ENCODE measurements at places on chromosomes 1 and 21.

- no peak for DNase-seq
Observed at GRCh38 chr1:211938561-211938997, 96.8 kb downstream of the INTS7 start.

- no peak for DNase-seq
Observed at GRCh38 chr1:155971910-155972809, 6.2 kb downstream of the ARHGEF2 start.

- DNase-seq: no peak
Observed at GRCh38 chr1:180805316-180805715, 107.4 kb upstream of the KIAA1614 start.

DNA sequence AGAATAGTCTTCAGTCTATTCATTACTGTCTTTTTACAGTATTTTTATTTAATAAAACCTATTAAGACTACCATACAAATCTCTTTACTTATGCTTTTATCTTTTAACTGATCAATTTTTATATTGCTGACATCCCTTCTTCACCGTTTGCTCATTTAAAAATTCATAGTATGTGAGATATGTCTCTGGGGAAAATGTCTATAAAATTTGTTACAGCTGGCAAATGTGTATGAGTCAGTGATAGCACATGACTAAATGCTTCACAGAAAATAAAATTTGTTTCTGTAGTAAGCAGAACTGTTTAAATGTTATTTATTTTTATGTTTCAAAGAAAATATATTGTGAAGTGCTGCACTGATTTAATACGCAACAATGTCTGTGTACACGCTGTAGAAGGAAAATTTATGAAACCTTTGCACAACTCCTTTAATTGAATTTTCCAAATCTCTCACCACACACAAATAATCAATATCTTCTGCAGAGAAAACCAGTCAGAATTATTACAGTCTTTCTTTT lies 74.2 kb downstream of the ITGB3BP start:
- no peak for DNase-seq

- DNase-seq: no peak
Observed at GRCh38 chr1:153490272-153491051, 30.0 kb upstream of the S100A7 start.

GRCh38 chr21:34083357-34083756 lies 10.0 kb downstream of the MRPS6 start:
- DNase-seq: no peak

DNA sequence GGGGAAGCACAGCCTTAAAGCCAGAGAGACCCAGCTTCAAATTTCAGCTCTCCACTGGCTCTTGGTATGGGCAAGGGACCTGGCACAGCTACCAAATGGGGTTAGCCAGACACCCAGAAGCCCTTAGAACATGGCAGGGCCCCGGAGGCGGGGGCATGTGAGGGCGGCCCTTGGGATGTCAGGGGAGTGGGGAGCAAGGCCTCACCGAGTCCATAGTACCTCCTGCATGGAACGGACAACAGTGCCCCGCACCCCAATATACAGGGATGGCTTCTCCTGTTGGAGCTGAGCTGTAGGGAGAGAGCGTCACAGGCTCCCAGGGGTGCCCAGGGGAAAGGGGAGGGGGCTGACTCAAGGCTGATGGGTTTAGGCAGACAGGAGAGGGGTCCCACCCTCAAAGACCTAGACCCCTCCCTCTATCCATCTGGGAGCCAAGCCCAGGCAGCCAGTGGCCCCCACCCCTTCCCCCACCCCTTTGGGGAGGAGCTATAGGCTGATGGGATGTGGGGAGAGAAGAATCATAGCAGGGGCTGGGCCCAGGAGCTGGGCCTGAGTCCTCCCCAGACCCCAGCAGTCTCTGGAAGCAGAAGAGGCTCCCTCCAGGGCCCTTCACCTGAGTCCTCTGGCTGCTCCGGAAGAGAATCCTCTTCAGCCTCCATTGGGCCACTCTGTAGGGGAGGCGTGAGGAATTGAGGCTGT lies 16.5 kb downstream of the SPOCD1 start:
- DNase-seq: no peak

GRCh38 chr21:35027563-35028450 lies 21.3 kb downstream of the RUNX1 start:
- DNase-seq: no peak

GRCh38 chr1:58209575-58209974 lies 337.0 kb downstream of the OMA1 start:
- no peak for DNase-seq

- no peak for DNase-seq
Observed at GRCh38 chr21:36628106-36628505, 70.8 kb upstream of the SIM2 start.

DNA sequence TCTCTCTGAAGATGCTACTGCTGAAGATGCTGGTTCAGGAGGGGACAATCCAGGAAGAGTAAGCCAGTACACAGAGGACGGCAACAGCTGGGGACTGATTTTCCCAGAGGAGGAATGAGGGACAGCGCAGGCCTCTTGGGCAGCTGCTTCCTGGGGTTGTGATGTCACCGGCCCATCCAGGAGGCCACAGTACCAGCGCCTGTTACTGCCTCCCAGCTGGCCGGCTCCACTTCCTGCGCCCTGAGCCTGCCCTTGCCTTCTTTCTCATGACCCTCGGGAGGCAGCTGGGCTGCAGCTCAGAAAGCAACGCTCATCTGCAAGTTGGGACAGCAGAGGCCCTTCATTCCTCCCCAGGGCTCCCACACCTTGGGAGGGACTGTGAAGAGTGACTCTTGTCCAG lies 21.9 kb upstream of the ID3 start:
- peak; percentile 78 for DNase-seq

GRCh38 chr21:26469789-26470188 lies 103.3 kb downstream of the CYYR1 start:
- DNase-seq: no peak

DNA sequence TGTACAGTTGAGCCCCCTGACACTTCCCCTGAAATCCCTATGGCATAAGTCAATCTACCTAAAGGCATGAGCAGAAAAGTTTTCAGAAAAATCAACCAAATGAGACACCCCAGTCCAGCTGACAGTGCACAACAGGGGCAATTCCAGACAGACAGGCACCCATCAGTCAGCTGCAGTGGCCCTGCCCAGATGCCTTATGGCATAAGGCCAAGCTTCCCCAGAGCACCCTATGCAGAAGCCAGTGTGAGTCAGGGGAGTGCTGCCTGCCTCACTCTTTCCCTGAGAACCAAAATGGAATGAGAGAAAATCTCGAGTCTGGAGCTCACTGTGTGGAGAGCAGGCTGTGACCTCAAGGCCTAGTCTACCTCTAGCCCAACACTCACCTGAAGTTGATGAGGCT lies 38.1 kb downstream of the MRAP start:
- DNase-seq: no peak
